Ascending aorta (tissue), 2 donors: ENCODE measurements at places on chromosomes 1 and 21. TPM values are rescaled to one million over a fixed set of nuclear protein-coding genes. Genes with fewer than 3 reads are reported as not detected.

DNA sequence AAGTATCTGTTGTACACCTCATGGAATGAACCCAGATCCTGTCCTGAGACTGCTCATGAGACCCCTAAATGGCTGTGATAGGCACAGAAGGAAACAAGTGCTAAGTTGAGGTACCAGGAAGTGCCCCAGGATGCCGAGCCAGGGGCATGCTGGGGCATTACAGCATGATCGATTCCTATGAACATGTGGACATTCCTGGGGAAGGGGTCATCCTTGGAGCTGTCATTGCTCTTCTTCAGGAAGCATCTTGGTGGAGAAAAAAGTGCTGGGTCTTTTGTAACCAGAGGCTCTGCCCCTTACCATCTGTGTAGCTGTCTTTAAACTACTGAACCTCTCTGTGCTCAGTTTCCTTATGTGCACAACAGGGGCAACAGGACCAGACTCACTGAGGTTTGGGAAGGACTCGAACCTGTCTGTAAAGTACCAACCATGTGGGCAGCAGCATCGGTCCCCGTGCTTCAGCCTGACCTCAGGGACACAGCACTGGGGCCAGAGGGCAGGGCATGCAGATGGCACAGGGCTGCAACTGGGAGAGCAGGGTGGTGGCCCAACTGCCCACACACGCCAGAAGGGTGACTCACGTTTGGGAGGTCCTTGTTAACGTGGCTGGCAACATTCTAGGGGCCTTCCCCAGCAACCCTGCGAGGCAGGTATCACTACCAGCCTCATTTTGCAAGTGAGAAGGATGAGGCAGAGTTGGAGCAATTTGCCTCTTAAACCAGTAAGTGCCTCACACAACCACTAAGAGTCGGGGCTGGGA lies 142.3 kb upstream of the EDN2 start:
- DNase-seq, result no peak

DNA sequence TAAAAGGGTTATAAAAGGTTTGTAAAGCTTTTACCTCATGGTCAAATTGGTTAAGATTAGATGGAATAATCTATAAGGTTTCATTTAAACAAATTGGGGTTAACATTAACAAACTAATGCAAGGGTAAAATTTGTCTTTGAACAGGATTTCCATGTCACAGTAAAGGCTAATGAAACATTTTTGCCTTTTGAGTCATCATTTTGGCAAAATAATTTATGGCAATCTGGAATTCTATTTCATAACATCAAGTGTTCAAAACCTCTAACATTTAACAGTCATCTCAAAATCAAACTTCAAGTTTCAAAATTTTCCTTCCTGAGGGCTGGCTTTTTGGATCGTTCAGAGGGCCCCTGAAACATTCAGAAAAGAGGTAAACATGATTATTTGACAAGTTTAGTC lies 6.6 kb upstream of the CD46 start:
- DNase-seq, result no peak

- DNase-seq, result no peak
Measured at GRCh38 chr1:70277875-70278274, 56.7 kb downstream of the SRSF11 start.

DNA sequence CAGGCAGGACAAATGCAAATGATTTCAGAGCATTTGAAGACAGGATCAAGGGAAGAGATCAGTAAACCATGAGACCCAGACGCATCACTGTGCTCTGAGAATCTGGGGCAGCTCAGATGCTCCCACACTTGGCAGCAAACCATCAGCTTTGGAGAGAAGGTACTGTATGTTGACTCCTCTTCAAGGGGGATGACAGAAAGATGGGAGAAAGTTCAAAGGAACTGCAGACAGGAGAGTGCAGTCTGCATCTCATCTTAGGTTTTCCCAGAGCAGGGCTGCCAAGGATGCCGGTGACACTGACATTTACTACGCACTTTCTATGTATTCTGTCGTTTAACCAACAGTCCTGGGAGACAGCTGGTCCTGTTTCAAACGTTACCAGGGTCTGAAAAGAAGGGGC lies 35.8 kb downstream of the OLFML2B start:
- DNase-seq, result no peak

DNA sequence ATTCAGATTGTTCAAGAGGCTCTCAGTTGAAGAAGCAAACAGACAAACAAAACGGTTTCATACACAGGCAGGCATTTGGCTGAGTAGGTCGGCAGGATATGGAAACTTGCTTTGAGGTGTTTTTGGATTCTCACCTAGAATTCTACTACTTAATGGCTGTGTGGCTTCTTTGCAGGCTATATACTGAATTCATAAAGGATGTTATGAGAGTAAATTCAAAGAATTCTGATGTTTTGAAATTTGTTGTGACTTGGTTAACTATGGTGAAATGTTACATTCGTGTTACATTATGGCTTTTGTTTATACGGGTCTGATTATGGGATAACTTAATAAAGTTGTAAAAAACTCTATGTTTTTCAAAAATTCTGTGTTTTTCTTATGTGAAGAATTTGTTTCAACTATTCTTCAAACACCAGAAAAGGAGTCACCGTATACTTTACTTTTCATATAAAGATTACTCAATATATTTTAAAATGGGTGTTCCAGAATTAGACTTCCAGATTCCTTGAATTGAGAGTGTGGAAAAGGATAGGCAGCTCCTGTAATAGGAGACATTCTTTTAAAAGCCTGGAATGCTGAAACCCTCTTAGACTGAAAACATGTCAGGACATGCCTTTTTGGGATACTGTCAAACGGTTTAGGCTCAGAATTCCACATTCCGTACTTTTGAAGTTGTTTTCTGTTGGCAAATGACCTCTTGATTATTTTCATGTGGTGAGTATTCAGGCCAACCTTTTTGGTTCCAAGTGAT lies 8.2 kb upstream of the IRF2BP2 start:
- DNase-seq, result no peak

- no peak for DNase-seq
Measured at GRCh38 chr21:35106246-35106835, 57.2 kb upstream of the RUNX1 start.

SPTA1 gene
- total RNA-seq, result not detected

TRIM63 gene
- total RNA-seq, result not detected

RALGPS2 gene
- 2.2 TPM for total RNA-seq

TRIM67 gene
- not detected for total RNA-seq

TNFRSF18 gene
- not detected for total RNA-seq
